ENCODE measurements at places on chromosomes 6 and 20.

GRCh38 chr6:148388521-148388920 lies 45.9 kb downstream of the SASH1 start:
- DNase-seq: no peak

DNA sequence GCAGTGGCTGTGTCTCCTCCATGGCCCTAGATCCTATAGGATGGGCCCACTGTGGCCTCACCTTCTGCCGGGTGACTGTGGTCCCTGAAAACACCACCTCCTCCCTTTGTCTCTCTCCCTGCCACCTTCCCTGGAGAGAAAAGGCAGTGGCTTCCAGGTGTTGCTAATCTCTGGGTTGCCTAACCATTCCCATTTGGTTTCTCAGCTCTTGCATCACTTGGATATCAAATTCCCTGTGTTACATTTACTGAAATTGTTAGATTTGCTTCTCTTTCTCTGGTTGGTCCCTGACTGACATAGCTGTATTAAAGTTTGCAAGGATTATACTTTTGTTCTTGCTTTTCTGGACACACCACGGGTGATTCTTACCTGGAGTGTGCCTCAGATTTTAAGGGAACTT lies 9.3 kb upstream of the ZFP64 start:
- peak; percentile 30 for DNase-seq

DNA sequence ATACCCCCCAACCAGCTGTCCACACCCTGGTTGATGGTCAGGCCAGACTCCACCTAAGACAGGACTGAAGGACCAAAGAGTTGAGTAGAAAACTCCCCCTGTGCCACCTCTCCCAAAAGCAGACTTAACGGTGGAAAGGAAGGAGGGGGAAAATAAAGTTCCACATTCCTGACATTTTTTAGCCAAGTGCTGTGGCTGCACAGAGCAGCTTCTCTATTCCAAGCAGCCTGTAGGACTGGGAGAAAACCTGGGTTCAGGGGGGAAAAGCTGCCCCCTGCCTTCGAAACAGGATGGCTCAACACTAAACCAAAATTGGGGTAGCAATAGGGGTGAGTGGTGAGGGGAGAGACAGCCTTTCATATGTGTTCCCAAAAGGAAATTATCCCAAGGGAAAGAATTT lies 3.6 kb downstream of the TRAM2 start:
- DNase-seq: peak; percentile 75

DNA sequence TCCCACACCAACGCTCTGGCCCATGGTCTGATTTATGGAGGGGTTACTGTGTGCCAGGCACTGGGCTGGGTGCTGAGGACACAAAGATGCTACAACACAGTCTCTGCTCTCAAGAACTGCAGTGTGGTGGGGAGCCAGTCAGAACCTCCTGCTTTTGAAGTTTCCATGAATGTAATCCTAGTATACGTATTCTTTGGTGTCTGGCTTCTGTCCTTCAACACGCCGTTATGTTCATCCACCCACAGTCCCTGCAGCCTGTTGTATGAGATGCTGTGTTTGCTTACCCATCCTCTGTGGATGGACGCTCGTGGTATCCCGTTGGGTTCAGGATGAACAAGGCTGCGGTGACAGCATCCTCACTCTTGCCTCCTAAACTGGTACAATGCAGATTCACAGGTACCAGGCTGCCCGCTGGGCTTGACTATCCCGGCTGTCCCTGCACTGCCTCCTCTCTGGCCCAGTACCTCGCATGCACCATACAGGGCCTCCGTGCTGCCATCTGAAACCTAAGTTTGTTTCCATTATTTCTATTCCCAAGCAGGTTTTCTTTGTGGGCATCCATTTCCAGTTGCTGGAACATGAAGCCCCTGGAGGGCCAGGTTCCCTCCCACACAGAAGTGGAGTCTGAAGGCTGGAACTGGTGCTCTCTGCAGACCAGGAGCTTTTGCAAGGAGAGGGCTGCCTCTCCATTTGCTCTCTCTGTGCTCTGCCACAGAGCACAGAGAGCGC lies 364.5 kb downstream of the ZFAND3 start:
- DNase-seq: no peak

DNA sequence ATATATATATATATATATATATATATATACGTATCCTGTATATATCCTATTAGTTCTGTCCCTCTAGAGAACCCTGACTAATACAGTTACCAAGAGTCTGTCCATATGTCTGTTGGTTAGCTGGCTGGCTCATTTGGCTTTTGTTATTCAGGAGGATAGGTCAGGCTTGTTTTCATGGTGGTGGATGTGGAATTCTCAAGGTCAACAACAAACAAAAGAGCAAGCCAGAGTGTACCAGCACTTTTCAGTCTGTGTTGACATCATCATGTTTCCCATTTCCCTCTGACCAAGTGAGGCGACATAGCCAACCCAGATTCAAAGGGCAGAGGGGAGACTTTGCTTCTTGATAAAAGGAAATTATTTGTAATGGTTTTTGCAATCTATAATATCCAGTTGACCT lies 88.5 kb upstream of the PTCHD4 start:
- no peak for DNase-seq

DNA sequence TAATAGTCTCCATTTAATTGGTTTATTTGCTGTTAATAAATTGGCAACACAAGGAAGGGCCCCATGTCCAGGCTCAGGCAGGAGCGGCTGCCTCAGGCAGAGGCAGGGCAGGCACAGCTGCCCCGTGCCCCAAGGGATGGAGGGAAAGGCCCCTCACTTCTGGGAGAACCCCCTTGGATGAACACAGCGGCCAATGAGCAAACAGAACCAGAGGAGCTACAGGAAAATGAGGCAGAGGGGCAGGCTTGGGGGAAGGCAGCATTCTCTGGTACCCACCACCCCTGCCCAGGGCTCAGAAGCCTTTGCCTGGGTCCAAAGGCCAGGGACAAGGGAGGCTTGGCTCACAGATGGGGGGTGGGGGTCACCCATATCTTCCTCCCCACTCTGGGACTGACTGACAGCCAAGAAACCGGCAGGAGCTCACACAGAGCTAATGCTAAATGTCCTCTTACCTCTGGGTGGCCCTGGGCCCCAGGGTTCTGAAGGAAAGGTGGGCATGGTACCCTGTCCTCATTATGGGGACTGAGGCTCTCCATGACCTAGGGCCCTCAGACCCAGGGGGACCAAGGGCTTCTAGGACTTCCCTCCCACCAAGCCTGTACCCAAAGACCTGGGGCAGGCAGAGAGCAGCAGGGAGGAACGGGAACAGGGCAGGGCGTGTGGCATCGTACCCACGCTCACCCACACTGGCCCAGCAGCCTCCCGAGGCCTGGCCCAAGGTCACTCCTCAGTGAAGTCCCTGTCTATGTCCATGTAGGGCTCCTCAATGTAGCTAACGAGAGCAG lies 47.0 kb downstream of the MYH7B start:
- no peak for DNase-seq

All from fibroblast of upper back skin (primary cell).